Stimulated activated CD4-positive, alpha-beta T cell treated with anti-CD3 and anti-CD28 coated beads, TNF-alpha, amount 100 ng/mL, for 4 hours (primary cell): ENCODE measurements at places on chromosomes 12 and 14.

- DNase-seq: no peak
Observed at GRCh38 chr12:121214855-121215745, 5.2 kb downstream of the P2RX4 start.

DNA sequence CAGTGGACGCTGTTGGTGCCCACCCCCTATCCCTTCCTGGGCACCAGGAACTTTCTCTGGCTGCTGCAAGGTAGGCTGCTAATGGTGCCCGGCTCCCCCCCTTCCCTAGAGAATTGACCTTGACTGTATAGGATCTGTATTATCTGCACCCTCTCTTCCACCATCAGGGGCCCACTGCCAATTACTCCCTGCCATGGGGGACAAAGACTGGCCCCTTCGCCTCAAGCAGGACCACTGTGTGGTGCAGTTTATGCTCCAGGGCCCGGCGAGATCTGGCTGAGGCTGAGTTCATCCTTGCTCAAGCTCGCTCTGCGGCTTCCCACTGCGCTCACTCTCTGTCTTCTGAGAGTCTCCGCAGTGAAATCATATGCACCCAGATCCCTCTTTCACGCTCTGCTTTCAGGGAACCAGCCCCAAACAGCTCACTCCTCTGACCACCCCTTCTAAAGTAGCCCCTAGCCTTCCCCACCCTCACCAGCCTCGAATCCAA, 95.2 kb downstream of the LGMN start:
- DNase-seq: no peak

DNA sequence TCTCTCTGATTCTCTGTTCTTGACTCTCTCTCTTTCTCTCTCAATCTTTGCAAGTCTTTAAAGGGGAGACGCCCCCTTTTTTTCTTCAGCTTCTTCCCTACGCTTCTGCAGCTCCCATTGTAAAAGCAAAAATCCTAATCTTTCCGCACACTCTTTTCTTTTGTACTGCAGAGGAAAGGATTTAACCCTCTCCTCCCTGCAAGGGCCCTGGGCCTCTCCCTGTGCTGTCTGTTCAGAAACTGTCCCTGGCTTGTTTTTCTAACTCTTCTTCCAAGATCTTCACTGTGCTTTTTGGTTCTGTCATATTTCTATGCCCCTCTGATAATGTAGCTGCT, 10.9 kb upstream of the SALL2 start:
- DNase-seq: no peak

DNA sequence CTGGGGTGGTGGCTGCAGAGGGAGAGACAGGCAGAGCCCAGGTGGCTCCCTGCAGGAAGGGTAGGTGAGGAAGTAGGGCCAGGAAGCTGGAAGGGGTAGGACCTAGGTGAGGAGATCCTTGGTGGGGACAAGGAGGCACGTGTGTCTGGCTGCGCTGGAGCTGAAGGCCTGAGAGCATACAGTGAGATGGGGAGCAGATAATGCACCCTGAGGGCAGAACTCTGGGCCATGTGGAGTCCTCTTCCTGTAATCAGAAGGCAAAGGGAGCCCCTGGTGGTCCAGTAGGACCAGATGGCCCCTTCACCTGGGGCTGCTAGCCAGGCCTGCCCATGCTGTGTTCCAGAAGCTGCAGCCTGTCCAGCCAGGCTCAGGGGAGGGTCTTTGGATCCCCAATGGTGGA, 15.3 kb upstream of the KRT80 start:
- DNase-seq: no peak

DNA sequence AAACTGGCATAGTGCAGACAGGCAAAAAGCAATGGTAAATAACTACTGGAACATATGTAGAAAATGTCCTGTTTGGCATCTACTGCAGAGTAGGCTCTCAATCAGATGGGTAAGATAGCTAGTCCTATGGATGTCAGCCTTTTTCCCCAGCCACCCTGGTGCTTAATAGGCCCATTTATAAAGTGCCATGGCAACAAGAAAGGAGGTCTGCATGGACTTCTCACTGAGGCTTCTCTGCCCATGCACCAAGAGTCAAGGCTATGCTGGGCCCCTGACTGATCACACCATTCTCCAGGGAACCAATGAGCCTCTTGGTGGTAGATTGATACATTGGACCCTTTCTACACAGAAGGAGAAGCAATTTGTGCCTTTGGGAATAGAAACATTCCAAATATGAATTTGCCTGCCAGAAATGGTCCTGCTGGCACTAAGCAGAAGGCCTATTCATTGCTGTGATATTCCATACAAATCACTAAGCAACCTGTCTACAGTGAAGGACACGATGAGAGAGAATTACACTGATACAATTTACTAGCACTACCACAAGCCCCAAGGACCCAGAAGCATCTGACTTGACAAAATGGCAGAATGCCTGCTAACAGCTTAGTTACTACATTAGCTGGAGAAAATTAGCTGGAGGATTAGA, 43.8 kb downstream of the RESF1 start:
- DNase-seq: no peak

DNA sequence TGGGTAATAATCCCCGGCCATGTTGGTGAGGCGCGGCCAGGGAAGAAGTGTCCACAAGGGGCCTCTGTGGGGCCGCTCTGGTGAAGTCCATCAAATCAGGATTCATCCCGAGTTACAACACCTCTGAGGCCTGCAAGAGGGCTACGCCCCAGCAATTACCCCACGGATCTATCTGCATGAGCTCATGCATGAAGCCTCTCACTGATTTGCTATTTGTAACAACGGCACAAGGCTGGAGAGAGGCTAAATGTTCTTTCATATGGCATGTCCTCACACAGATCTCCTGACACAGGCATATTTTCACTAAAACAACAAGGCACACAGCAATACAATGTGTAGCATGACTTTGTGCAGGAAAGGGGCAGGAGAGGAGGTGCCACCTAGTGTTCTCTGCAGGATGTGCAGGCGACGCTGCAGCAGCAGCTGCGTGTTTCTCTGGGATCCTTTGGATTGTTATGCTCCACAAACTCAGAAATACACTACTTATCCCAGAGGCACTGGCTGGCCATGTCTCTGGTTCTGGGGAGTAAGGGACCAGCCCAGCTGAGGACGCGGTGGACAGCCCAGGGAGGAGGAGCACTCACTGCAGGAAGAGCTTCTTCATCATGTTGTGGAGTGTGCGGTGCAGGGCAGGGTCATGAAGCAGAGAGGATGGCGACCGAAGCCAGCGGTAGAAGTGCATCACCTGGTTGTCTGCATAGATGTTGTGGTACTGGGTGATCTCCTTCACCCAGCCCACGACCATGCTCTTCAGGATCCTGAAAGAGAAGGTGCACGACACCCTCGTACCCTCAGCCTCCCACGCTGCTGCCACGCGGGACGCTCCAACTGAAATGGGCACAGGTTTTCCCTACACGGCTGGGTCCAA, 20.2 kb downstream of the P2RX2 start:
- no peak for DNase-seq

DNA sequence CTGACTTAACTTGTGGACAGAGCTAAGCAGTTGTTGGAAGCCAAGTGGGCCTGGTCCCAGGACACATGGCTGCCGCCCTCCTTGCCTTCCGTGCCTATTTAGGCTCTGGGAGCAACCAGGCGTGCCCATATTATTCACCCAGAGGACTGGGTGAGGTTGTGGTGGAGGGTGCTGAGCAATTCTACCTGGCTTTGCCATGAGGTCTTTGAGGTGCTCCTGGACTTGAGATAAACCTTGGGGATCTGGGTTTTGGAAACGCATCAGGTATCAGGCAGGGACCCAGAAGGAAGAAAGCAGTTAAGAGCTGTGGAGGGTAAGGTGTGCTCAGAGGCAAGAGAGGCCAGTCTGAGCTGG, 60.1 kb downstream of the EMP1 start:
- no peak for DNase-seq

DNA sequence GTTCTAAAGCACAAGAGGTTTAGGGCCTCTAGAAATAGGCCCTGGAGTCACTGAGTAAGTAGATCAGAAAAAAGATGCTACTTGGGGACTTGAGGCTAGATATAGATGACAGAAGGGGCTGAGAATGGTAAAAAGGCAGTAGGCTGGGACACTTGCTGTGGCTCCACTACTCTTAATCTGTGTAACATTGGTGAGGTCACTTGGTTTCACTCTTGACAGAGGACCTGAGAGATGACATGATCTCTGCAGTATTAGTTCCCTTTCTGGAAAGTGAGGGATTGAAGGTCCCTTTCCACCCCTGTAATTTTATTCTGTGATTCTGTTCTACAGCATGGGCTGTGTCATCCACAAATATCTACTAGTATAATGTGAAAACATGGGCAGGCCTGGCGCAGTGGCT, 39.7 kb downstream of the MAPKAPK5 start:
- no peak for DNase-seq

DNA sequence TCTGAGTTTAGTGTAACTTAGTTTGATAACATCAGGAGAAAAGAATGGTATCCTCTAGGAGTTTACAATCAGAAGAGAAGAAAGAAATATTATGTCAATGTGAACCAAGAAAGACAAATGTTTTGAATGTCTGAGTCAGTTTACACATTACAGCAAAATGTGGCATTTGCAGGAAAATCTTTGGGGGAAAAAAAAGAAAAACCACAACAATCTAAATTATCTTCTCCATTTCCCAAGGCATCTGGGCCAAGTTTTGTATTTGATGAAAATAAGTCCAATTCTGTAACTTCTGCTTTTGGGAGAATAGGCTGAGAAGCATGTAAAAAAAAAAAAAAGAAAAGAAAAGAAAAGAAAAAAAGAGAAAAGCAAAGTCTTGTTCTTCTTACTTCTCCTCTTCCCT, 58.8 kb upstream of the FLRT2 start:
- no peak for DNase-seq

DNA sequence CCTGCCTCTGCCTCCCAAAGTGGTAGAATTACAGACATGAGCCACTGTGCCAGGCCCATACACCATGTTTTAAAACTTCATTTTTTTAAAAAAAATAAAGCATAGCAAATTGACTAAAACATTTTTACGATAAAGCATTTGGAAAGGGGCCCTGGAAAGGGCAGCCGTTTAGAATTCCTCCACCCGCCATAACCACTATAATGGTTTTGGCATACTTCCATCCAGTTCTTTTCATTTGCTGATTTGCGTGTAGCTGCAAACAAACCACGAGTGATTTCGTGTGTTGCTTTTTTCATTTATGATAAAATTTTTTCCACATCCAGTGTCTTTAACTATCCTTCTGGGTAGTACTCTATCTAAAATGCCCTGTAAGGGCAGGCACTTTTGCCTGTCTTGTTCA, 91.8 kb upstream of the RIN3 start:
- no peak for DNase-seq

GRCh38 chr14:91310606-91311283, 66.2 kb upstream of the GPR68 start:
- no peak for DNase-seq

GRCh38 chr12:108199106-108199505, 70.0 kb downstream of the WSCD2 start:
- DNase-seq: no peak

- DNase-seq: no peak
Observed at GRCh38 chr14:71466251-71466650, 466.0 kb upstream of the RGS6 start.

- no peak for DNase-seq
Observed at GRCh38 chr12:50690925-50691324, 73.0 kb upstream of the ATF1 start.

- DNase-seq: no peak
Observed at GRCh38 chr12:124828264-124829007, 35.2 kb downstream of the SCARB1 start.
